ENCODE measurements at places on chromosomes 1 and 21.

DNA sequence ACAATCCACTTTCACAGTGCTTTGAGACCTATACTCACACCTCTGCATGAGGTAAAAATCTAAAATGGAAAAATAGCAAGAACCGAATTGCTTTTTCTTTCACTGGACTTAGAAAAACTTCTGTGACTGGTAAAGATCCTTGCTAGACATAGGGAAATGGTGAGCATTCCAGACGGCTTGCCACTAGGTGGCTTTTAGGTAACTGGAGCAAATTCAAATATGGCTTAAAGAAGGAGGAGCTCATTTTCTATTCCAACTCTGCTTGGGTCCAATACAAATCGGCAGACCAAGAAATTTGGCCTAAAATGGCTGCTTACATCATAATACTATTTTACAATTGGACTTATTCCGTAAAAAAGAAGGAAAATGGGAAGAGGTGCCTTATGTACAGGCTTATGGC lies 977.9 kb downstream of the ADGRL2 start:
- no peak for DNase-seq
- H3K4me3 ChIP-seq = no peak overlapping the region
- no peaks in the 10 kb centered on the region for H3K27me3 ChIP-seq
- no peaks in the 10 kb centered on the region for H3K36me3 ChIP-seq
- H3K4me1 ChIP-seq = no peaks in the 10 kb centered on the region

DNA sequence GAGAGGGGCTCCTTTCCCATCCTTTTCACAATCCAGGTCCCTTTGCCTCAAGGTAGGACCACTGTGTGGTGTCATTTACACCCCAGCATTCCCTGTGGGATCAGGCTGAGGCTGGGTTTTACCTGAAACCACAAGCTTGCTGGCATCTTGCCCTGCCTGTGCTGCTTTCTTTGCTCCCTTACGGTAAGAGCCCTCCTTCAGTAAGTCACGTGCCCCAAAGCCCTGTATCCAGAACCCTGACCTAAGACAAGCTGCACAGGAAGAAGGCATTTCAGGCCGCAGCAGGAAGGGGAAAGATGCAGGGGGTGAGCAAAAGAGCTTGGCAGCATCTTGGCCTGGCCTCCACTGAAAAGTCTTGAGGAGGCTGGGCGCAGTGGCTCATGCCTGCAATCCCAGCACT lies 58.4 kb downstream of the KLHDC7A start:
- H3K4me3 ChIP-seq = no peak overlapping the region
- no peaks in the 10 kb centered on the region for H3K36me3 ChIP-seq
- no peaks in the 10 kb centered on the region for H3K4me1 ChIP-seq
- H3K27me3 ChIP-seq = peaks cover 83% of the 10 kb centered on the region
- H3K27ac ChIP-seq = no peak overlapping the region

DNA sequence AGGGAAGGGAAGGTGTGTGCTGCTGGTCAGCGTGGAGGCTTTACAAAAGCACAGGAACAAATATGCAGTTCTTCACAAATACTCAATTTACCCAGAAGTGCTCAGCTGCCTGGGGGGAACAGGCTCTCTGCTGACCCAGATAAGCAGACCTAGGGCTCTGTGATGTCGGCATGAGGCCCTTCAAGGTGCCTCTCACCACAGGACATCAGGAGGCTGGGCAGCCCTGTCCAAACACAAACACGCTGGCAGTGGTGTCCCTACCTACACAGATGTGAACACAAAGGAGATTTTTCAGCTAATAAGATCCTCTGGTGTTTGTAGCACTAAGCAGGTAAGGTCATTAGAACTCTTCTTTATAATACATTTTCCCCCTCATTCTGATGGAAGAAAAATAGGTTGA lies 243.0 kb upstream of the PROX1 start:
- no peak overlapping the region for H3K4me3 ChIP-seq
- DNase-seq = no peak
- no peaks in the 10 kb centered on the region for H3K4me1 ChIP-seq
- H3K27me3 ChIP-seq = no peaks in the 10 kb centered on the region
- H3K27ac ChIP-seq = no peak overlapping the region
- no peaks in the 10 kb centered on the region for H3K36me3 ChIP-seq

DNA sequence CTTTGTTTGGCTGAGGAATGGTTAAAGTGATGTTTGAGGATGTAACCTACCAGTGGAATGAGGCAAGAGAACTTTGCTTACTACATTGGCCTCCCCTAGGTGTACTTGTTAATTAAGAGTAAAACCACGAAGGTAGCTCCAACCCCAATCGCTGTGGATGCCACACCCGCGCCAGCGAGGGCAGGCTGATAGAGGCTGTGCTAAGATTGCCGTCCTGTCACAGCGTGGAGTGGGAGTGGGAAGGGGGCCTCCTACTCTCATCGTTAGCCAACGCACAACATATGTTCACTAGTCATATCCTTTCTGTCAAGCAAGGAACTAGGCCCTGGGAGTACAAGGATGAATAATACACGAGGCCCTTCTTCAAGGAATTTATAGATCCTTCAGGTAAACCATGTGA lies 99.6 kb downstream of the RUNX1 start:
- H3K4me3 ChIP-seq = no peak overlapping the region
- no peak overlapping the region for H3K27ac ChIP-seq
- H3K4me1 ChIP-seq = no peaks in the 10 kb centered on the region
- no peaks in the 10 kb centered on the region for H3K27me3 ChIP-seq

- no peak overlapping the region for H3K4me3 ChIP-seq
- no peak overlapping the region for H3K27ac ChIP-seq
Measured at GRCh38 chr1:84969489-84970250, 27.2 kb downstream of the MCOLN2 start.

- H3K36me3 ChIP-seq = no peaks in the 10 kb centered on the region
- no peaks in the 10 kb centered on the region for H3K4me1 ChIP-seq
- peaks cover 25% of the 10 kb centered on the region for H3K27me3 ChIP-seq
Measured at GRCh38 chr1:143736562-143736961, 235.2 kb downstream of the FAM72C start.
